ENCODE measurements at places on chromosomes 6 and 20.

- no peak for DNase-seq
Measured at GRCh38 chr20:57405236-57406016, 14.2 kb downstream of the RBM38 start.

DNA sequence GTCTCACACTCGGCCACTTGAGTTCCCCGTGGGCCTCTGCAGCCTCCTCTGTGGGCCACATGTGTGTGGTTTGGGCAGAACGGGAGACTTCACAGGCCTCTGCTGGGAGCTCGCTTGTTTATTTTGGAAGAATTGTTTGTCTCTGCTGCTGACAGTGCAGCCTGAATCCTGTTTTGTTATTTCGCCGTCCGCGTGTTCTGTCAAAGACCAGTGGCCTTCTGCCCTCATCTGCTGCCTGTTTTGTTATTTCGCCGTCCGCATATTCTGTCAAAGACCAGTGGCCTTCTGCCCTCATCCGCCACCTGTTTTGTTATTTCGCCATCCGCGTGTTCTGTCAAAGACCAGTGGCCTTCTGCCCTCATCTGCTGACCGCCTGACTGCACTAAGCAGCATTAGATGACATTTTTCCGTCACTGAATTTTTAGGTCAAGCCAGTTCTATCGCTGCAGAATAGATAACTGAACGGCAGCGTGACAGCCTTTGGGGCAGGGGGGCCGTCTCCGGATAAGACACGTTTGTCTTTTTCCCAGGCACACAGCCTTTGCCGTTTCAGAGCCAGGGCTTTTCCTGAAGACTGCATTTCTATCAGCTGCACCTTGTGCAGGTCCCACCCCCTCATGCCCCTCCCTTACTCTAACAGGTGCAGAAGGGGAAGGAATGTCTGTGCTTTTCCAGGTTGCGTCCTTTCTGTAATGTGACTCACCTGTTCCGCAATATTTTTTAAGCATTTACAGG, 158.5 kb upstream of the AFDN start:
- no peak for DNase-seq

DNA sequence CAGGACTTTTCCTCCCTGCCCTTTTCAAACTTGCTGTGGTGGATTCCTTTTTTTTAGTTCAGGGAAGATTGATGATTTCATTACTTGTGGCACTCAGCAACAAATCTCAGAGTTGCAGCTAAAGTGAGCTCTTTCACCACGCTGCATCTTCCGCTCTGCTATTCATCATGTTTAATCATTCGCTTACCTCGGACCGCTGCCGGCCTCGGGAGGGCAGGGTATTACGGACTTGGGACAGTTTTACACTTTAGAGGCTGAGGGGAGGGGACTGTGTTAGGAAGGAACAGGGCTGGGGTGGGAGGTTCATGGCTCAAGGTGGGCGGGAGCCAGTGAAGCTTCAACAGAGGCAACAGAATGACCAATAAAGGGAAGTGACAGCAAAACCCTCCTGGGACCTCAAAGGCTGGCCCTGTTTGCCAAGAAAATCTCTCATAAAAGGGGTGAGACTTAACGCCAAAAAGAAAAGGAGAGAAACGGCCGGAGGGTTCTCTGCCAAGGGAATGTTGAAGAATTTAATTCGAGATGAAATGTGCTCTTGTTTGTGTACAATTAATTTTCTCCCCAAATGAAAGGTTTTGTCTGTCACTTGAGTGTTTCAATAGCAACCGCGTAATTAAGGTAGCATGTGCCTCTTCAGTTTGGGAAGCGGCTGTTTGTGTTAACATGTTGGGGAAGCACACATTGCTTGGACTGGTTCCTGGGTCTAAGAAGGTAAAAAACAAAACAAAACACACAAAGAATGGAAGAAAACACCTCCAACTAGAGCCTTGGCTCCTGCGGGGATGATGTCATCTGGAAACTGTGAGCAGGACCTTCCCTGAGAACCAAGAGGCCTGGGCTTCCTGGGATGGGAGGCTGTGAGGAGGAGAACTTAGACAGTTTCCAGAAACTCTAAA, 72.5 kb upstream of the SULF2 start:
- no peak for DNase-seq

GRCh38 chr6:57087916-57088315, 2.1 kb upstream of the ZNF451 start:
- DNase-seq = no peak

- no peak for DNase-seq
Measured at GRCh38 chr6:79894939-79895338, 52.4 kb downstream of the ELOVL4 start.
